Esophagus squamous epithelium (tissue), 5 donors: ENCODE measurements at places on chromosomes 11 and 22. TPM values are rescaled to one million over a fixed set of nuclear protein-coding genes. Genes with fewer than 3 reads are reported as not detected.

The UPK3A gene
- not detected for total RNA-seq

The PGA3 gene
- total RNA-seq: not detected

The LGR4 gene
- total RNA-seq: 30.0 TPM

The SERPIND1 gene
- 0.38 TPM for total RNA-seq

The PGA5 gene
- 0.19 TPM for total RNA-seq

The BDNF gene
- 0.15 TPM for total RNA-seq

The UBQLNL gene
- total RNA-seq: not detected

The GRM5 gene
- total RNA-seq: not detected

The HORMAD2 gene
- not detected for total RNA-seq

The SMCO4 gene
- 12.1 TPM for total RNA-seq

The MS4A1 gene
- not detected for total RNA-seq

The CHRNA10 gene
- total RNA-seq: 0.38 TPM

The DBX1 gene
- not detected for total RNA-seq

The KRTAP5-8 gene
- total RNA-seq: not detected

The CSNK2A3 gene
- 1.9 TPM for total RNA-seq

The OR51B4 gene
- not detected for total RNA-seq
